ENCODE measurements at places on chromosomes 7 and 10. TPM values are rescaled to one million over a fixed set of nuclear protein-coding genes. Genes with fewer than 3 reads are reported as not detected.

DNA sequence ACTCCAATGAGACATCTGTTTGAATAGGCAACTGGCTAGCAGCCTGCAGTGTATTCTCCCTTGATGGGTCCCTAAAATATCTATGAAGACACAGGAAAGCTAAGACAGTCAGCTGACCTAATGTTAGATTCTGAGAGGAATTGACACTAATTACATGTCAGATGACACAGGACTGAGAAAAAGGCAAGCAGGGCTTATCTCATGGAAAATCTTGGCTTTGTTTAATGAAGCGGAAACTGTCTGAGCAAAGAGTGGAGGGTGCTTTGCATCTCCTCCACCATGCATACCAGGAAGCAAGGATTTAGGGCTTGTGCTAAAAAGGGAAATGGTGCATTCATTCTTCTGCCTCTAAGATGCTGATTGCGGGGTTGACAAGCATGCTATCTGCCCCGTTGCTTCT is 135.5 kb upstream of the GLI3 start:
- no peak for DNase-seq

FKBP6 gene
- not detected for total RNA-seq

- DNase-seq, result no peak
Observed at GRCh38 chr10:115833119-115833518, 439.9 kb downstream of the GFRA1 start.

ASB15 gene
- 77.3 TPM for total RNA-seq

CDNF gene
- total RNA-seq, result 1.9 TPM

FKBP9 gene
- total RNA-seq, result 124 TPM

GRCh38 chr10:5325076-5325475 is 39.7 kb upstream of the UCN3 start:
- no peak for DNase-seq

VWDE gene
- not detected for total RNA-seq

GRCh38 chr10:111137007-111137406 is 60.2 kb downstream of the ADRA2A start:
- no peak for DNase-seq

HOXA4 gene
- total RNA-seq, result 0.14 TPM

NXPH1 gene
- total RNA-seq, result not detected

GRCh38 chr7:108196004-108196403 is 65.8 kb upstream of the LAMB4 start:
- no peak for DNase-seq

JCAD gene
- 25.6 TPM for total RNA-seq

FRAT1 gene
- total RNA-seq, result 5.4 TPM

DNA sequence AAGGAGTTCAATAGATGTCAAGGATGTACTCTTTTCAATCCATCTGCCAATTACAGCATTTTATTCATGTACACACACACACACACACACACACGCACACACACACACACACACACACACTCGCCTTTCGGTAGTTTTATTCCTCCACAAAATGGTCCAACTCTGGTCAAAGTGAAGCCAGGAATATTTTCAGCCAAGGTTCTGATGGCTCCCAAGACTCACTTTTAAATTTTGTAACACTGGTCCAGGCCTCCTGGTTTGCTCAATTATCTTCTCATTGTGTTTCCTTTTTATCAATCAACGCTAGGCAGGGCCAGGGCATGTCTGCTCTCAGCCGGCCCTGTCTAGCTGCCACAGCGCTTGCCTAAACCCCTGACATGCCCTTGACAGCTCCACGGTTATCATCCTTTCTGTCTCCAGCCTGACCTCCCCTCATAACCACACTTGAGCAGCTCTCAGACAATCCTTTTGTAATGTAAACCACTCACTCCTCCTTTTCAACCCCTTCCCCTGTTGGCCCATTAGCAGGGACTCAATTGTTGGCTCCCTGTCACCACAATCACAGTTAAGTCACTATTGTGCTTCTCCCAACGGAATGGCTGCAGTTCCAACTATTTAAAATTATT is 115.1 kb downstream of the ICA1 start:
- DNase-seq, result no peak

DNA sequence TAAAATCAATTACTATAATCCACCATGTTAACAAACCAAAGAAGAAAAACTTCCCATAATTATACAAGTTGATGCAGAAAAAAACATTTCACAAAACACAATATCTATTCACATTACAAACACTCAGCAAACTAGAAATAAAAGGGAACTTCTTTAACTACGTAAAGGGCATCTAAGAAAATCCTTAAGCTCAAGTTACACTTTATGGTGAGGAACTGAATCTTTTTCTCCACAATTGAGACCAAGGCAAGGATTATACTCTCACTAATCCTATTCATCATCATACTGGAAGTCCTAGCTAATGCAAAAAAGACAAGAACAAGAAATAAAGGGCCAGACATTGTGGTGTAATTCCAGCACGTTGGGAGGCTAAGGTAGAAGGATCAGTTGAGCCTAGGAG is 159.9 kb downstream of the ZNF365 start:
- no peak for DNase-seq

- DNase-seq, result no peak
Observed at GRCh38 chr7:127845522-127846214, 185.6 kb downstream of the LRRC4 start.

DNA sequence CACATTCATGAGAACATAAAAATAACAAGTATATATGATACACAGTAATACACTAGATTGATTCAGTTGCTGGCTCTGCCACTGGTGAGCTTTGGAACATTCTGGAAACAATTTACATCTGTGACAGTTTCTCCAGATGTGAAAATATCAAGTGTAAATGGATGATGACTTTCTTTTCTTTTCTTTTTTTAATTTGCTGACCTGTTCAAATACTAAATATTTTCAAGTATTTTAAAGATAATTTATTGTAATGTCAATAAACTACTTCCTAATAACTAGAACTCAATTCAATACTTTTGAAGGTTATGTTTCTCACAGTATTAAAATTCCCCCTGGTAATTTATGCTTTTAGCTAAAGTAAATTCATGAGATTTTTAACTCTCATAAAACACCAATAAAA is 180.3 kb downstream of the CRPPA start:
- DNase-seq, result no peak

DNA sequence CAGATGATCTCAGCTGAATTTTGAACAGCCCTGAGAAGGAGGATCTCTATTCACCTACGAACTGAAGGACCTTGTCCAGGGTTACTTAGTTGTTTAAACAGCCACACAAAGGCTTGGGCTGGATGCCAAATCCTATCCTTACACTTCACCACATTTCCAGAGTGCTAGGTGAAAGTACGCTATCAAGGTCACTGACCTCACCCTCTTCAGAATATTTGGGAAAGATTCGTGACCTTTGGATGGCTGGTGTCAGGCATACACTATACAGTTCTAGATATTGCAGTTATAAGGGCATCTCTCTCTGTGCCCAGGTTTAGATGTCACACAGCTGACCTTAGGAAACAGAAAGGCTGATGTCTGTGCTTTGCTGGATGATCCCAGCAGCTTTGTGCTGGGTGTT is 61.2 kb upstream of the ABLIM1 start:
- DNase-seq, result no peak

GRCh38 chr7:51611937-51612336 is 295.3 kb upstream of the COBL start:
- DNase-seq, result no peak

DNA sequence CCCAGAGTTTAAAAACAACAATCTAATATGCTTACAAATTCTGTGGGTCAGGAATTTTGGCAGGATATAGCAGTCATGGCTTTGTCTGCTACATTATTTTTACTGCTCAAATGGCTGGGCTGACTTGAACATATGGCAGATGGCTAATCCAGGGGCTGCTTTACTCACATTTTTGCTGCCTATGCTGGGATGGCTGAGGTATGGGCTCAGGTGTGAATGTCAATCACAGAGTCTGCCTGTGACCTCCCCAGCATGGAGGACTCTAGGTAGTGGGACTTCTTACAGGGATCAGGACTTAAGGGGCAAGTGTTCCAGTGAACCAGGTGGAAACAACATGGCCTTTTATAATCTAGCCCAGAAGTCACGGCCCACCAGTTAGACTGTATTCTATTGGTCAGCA is 4.4 kb upstream of the FKBP9 start:
- no peak for DNase-seq

DNA sequence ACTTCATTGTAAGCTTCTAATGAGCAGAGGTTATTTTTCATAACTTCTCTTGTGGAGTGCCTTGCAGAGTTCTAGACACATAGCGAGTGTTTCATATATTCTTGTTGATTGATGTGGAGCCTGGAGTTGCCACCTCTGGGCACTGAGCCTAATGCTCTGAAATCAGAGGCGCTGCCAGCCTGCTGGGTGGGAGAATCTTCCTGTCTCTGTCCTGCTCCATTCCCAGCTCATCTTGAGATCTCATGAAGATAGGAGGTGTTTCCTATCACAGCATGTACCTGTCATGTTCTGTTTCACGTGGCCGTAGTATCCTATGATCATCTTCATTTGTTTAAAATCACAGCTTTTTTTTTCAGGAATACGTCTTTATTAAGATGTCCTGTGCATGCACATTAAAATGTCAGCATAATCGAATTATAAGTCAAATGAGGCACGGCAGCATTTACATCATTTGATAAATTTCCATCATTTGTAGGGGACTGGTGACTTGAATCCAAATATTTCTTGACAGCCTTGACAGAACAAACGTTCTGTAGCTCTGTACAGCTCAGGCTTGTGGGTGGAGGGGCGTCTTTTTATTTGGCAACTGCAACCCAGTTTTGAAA is 393.0 kb downstream of the PHTF2 start:
- no peak for DNase-seq

DNA sequence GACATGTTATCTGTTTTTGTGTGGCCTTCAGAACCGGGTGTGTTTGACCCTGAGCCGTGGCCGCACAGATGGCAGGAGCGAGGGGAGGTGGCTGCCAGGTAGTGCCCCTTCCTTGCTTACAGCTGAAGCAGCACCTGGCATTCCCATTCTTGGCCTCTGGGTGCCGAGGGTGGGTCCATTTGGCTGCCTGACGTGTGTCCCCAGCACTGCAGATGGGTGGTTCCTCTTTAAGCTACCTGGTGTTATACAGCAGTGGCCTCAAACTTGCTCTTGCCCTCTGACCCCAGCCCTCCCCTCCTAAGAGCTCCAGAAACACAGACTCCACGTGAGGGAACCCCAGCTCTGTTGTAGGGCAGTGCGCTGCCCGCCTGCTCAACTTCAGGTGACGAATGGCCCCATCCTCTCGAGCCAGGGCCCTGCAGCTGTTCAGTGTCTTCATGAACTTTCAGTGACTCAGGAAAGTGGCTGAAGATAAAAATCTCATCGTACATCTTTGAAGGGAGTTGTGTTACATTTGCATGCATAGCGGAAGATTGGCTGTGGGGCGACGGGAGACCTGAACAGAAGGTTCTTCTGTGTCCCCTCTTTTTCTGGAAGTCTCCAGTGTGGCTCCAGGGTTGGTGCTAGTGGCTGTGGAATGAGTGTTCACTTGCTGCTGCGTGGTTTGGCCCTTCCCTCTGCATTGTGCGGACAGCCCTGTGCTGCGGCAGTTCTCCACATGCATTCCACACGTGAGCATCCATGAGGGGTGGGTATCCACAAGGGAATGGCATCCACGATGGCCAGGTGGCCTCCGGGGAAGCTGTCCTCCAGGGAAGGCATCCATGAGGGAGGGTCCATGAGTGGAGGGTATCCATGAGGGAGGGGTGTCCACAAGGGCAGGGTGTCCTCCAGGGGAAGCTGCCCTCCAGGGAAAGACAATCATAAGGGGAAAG is 91.6 kb downstream of the INPP5A start:
- peak; percentile 17 for DNase-seq

DNA sequence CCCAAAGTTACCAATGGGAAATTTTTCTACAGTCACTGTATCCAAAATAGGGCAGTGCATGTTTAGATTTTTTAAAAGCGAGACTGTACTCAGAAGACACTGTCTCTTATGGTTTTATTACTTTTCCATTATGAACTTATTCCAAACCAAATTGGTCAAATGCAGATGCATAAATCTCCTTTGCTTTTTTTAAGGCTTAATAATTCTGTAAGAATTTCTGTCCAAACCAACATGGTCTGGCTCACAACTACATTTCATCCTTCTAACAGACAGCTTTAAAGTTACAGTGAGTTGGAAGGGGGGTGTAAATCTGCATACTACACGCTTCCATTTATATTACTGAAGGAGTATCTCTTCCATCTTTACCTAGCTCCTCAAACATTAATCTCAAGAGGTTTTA is 199.2 kb downstream of the SLC25A13 start:
- no peak for DNase-seq

GRCh38 chr10:110007161-110007700 is 553 bp upstream of the ADD3 start:
- DNase-seq, result no peak

LIPM gene
- not detected for total RNA-seq

GRB10 gene
- total RNA-seq, result 34.7 TPM

DNA sequence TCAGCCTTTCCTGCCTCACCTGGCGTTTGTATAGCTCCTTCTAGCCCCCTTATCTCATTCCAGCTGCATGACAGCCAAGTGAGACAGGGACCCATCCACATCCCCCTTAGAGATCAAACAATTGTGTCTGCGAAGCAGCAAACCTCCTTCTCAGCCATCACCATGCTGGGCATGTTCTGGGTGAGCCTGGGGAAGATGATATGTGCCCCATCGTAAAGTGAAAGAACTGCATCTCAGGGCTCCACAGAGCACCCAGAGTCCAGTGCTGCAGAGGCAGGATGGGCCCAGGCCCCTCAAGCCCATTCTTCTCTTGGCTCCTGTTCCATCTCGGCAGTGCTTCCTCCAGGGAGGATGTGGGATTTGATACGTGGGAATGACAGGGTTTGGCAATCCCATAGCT is 43.2 kb downstream of the FIGNL1 start:
- DNase-seq, result no peak

DNA sequence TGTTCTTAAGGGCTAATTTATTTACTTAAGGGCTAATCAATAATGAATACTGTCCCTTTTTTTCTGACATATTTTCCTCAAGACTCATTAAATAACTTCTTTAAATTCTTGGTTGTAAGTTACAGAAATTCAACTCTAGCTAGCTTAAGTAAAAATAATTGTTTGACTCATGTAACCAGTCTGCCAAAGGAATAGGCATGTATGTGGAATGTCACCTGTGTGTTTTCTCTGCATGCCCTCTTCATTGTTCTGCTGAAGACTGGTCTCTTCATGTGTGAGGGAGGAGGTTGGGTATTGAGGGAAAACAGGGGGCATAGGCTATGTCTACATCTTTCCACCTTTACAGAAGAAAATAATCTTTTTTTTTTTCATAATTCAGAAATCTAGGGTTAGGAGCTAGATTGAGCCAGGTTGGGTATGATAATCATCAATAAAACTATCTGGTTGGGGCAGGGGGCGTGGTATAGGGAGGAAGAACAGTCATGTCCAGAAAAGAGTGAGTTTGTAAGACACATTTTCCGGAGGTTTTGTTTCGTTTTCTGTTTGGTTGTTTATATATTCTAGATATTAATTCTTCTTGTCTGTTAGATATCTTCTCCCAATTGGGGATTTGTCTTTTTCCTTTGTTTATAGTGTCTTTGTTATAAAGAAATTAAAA is 37.9 kb downstream of the EXOC4 start:
- no peak for DNase-seq

ITGB1 gene
- total RNA-seq, result 583 TPM

DYNC1I1 gene
- total RNA-seq, result 30.7 TPM

Measured in Right ventricle myocardium inferior (tissue), 1 donor.